ENCODE measurements at places on chromosomes 11 and 22.
A peak's percentile ranks its signal among the peaks of the same experiment; 100 is the strongest.

- no peak for DNase-seq
Observed at GRCh38 chr11:12066056-12066798, 44.2 kb upstream of the MICAL2 start.

GRCh38 chr11:115497303-115497702, 6.9 kb downstream of the CADM1 start:
- DNase-seq, result no peak

- no peak for DNase-seq
Observed at GRCh38 chr22:34878171-34878570, 187.8 kb upstream of the ISX start.

- no peak for DNase-seq
Observed at GRCh38 chr11:18171377-18172000, 1.1 kb upstream of the MRGPRX4 start.

- DNase-seq, result no peak
Observed at GRCh38 chr22:22666307-22667091, 22.1 kb downstream of the GGTLC2 start.

- no peak for DNase-seq
Observed at GRCh38 chr11:93034031-93034722, 64.7 kb downstream of the MTNR1B start.

GRCh38 chr22:24096758-24097115, 84.5 kb upstream of the SUSD2 start:
- DNase-seq, result no peak

DNA sequence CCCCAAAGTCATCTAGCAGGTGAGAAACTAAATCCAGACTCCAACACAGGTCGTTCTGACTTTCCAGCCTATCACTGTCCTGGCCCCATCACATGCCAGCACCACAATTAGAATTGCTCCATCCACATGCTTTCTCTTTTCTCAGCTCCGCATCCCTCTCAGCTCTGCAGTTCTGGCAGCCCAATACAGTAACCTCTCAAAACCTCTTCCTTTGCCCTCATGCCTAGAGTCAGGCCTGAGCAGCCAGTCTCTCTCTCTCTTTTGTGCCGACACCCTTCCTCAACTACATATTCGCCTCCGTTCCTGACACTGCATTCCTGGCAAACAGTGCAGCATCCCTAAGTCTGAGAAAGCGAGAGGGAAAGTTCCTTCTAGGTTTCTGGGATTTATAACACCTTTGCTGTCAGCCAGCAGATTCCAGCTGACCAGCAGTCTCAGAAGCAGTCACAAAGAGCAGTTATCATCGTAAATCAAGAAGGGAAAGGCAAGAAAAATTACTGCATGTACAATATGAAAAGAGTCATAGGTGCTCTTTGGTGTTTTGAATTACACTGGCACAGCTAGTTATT, 258.0 kb downstream of the FAT3 start:
- peak; percentile 36 for DNase-seq

DNA sequence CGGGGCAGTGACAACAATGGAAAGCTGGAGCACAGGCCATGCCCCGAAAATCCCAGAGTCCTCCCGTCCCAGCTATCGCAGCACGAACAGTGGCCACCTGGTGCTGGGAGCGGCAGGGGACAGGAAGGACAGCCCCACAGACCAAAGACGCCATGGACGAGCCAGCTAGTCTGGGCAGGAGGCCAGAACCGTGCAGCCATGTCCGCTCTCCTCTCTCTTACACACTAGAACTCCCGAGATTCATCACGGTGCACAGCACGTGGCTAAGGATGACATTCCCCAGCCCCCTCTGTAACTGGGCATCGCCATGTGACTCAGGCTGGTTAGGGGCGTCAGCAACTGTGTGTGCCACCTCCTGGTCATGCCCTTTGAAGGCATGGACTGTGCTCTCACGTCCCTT, 4.6 kb downstream of the CDPF1 start:
- DNase-seq, result peak; percentile 59

DNA sequence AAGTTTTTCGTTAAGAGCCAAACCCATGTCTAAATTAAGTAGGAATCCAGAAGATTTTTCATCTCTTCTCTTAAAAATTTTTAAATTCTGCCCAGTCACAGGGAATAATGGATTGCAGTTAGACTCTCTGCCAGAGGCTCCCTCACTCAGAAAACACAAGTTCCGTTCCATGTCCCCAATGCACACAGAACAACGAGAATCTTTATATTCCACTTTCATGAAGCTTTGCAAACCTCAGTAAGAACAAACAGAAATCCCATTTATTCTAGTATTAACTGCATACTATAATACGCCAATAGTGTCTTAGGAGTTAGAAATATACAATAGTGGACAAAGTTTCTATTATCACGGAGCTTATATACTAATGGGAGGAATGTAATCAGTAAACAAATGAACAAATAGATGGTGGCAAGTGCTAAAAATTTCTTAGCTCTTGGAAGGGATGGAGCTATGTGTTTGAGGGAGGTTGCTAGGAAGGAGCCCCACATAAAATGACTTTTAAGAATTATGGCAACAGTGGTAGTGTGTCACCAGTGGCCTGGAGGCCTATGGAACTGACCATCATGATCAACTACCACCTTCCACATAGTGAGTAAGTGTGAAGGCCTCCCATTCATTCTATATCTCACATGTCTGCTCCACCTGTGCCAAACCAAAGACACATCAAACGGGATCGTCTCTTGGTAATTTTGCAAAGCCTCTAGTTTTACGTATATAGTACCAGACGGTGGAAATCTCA, 24.9 kb downstream of the PICALM start:
- DNase-seq, result peak; percentile 36

DNA sequence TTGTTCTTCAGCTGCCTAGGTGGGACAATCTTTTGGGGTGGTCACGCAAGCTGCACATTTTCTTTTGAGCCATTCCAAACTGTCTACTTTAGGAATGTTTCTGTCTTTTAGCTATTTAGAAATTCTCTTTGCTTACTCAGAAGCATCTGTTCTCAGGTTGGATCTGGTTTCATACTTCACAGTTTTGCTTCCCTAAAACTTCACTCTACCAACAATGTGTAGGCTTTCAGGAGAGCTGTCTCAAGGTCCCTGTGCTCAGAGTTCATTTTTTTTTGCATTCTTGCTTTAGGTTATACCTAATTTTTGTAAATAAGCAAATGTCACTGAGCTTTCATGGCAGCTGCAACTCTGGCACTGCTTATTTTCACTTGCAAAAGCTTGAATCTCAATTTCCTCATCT, 36.7 kb downstream of the CCDC90B start:
- DNase-seq, result no peak

- no peak for DNase-seq
Observed at GRCh38 chr11:19790831-19791552, 78.4 kb downstream of the NAV2 start.

DNA sequence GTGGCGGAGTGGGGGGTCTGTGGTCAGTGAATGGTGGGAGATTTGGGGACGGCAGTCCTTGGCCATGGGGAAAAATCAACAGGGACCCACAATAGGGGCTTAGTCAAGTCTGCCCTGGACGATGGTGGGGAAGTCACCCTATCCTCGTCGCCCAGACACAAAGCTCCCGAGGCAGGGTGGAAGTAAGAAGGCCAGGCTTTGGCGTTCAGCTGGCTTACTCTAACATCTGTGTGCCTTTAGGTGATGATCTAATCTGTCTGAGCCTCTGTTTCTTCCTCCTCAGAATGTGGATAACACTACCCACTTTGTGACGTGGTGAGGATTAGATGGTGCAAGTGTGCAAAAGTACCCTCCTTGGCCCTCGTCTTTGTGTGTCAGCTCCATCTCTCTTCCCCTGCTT, 192.2 kb downstream of the ST3GAL4 start:
- DNase-seq, result no peak

- DNase-seq, result no peak
Observed at GRCh38 chr22:20615021-20615420, 107.6 kb downstream of the MED15 start.

GRCh38 chr11:74742070-74742469, 6.6 kb upstream of the RNF169 start:
- DNase-seq, result no peak

GRCh38 chr11:45803971-45804760, 783 bp upstream of the SLC35C1 start:
- peak; percentile 41 for DNase-seq

- DNase-seq, result no peak
Observed at GRCh38 chr11:117501237-117501898, 173.7 kb downstream of the CEP164 start.

DNA sequence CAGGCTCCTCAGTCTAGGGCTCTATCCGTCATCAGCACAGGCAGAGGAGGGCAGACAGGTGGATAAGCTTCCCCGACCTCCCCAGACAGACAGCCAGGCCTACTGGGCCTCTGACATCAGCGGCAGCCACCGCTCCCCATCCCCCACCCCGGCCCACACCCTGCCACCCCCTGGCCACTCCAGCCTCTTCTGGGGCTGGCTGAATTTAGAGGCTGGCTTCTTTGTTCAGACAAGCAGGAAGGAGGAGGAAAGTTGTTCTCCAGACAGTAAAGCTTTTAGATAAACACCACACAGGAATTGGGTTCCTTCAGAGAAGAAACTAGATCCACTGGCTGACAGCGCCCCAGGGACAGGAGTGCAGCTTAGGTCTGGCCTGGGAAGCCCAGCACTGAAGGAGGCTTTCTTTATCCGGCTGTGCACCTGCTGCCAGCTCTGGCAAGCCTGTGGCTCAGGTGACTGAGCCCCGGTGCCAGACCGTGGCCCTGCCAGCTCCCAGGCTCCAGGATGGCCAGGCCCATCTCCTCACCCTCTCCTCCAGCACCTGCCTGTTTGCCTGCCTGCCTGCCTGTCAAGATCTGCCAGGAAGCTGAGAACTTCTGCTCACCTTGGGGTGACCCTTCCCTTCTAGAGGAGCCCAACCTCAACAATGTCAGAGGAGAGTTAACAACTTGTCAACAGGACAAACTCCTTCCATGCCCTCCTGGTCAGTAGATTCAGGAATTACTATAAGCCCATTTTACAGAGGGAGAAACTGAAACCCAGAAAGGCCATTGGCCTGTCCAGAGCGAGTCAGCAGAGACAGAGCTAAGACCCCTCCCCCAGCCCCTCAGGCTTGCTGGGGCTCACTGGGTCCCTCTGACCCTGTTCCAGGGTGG, 44.0 kb upstream of the KLHL35 start:
- no peak for DNase-seq

DNA sequence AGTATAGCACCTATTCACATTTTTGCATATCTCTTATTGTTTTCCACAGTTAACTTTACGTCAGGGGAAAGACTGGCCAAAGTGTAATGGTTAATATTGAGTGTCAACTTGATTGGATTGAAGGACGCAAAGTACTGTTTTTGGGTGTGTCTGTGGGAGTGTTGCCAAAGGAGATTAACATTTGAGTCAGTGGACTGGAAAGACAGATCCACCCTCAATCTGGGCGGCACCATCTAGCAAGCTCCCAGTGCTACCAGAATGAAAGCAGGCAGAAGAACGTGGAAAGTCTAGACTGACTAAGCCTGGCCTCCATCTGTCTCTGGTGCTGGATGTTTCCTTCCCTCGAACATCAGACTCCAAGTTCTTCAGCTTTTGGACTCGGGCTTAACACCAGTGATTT, 1900.7 kb upstream of the RAG2 start:
- DNase-seq, result no peak

GRCh38 chr11:120629407-120630080, 118.0 kb downstream of the GRIK4 start:
- no peak for DNase-seq

DNA sequence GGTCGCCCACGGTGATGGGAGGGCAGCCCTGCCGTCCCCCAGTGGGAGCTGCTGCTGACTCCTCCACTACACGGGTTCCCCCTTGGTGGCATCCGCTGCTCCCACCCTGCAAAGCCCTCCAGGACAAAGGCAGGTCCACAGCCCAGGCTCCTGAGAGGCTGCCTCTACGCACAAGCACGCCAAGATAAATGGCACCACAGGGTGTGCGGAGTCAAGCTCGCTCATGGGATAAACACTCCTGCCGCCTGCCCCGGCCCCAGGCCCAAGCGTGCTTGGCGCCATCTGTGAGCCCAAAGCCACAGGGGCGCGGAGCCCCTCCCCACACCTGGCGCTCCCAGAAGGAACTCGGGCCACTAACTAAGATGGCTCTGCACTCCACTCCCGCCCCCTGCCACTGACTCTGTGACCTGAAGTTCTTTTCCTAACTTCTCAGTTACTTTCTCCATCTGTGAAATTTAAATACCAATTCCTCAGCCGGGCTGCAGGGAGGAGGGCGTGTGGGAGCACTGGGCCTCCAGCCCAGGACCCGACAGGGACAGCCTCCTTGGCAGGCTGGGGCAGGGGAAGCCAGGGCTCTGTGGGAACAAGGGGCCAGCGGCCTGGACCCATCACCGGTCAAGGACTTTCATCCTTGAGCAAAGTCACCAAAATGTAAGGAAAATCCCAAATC, 14.9 kb downstream of the EHD1 start:
- no peak for DNase-seq

- DNase-seq, result no peak
Observed at GRCh38 chr11:118002010-118002540, 15.9 kb downstream of the IL10RA start.

DNA sequence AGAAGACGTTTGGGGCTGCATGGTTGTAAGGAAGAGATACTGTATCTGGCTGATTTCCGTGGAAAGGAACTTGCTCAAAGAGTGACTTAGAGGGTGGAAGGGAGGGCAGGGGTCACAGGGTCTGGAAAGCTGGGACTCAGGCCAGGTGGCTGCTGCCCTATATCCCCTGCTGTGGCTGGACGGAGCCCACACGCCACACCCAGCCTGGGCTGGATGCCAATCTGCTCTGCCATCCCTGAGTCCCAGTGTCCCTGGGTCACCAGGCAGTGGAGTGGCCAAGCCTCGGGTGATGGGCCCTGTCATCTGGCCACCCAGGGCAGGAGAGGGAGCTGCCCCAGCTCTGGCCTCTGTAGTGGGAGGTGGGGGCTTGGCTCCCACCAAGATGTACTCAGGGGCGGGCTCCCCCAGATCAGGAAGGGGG, 26.5 kb upstream of the KRTAP5-7 start:
- no peak for DNase-seq

DNA sequence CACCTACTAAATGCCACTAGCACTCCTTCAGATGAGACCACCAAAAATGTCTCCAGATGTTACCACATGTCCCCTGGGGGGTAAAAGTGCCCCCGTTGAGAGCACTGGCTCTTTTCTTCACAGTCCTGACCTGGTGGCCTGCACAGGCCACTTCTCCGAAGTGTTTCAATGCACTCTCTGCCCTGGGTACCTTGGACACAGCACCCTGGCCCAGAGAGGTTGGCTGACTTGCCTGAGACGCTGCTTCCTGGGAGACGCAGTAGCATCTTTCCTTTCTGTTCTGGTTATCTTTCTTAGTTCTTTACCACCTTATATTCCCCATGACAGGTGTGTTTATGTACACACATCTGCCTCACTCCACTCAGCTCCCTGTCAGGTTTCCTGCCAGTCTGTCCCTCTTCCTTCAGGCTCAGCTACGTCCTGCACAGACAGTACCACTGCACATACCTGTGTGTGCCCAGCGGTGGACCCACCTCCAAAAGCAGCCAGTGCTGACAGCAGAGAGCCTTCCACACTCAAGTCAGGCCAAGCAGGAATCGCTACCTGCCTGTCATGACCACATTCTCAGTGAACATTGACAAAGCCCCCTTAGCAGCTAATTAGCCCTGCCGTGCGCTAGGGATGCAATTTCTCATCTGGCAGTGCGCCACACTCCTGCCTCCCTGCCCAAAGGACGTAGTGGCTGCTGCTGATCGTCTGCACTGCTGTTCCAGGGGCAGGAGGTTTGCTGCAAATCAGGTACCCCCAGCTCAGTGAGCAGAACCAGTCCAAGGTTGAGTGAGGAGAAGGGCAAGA, 39.0 kb downstream of the FAM83F start:
- DNase-seq, result no peak

All from spinal cord (tissue), 10 donors.